Epithelial cell of proximal tubule (primary cell): ENCODE measurements at places on chromosomes 16 and 17. TPM values are rescaled to one million over a fixed set of nuclear protein-coding genes. Genes with fewer than 3 reads are reported as not detected.

GRCh38 chr17:74172700-74173099 lies 30.8 kb upstream of the RPL38 start:
- no peak for DNase-seq

- no peak for DNase-seq
Measured at GRCh38 chr16:22948058-22948602, 134.2 kb downstream of the HS3ST2 start.

- no peak for DNase-seq
Measured at GRCh38 chr17:75945211-75945610, 4.4 kb upstream of the FBF1 start.

DNA sequence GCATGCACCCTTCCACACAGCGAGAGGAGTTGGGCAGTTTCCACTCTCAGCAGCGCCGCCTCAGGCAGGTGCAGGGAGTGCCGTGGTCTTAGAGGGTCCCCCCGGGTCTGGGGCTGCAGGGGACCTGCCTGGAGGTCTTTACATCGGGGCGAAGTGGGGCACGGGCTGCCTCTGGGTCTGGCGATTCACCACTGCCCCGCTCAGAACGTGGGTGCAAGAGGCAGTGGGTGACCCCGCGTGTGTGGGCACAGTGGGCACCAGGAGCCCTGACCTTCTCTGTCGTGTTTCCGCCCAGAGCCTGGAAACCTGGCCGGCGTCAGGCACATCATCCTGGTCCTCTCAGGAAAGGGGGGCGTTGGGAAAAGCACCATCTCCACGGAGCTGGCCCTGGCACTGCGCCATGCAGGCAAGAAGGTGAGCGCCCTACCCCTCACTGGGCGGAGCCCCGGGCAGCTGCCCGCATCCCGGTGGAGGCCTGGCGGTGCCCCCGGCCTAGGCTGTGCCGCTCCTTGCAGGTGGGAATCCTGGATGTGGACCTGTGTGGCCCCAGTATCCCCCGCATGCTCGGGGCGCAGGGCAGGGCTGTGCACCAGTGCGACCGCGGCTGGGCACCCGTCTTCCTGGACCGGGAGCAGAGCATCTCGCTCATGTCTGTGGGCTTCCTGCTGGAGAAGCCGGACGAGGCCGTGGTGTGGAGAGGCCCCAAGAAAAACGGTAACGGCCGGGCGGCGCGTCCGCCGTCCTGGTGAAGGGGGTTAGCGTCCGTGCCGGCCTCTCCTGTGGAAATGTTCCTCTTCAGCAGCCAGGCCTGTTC lies 3.7 kb downstream of the NUBP2 start:
- no peak for DNase-seq

DNA sequence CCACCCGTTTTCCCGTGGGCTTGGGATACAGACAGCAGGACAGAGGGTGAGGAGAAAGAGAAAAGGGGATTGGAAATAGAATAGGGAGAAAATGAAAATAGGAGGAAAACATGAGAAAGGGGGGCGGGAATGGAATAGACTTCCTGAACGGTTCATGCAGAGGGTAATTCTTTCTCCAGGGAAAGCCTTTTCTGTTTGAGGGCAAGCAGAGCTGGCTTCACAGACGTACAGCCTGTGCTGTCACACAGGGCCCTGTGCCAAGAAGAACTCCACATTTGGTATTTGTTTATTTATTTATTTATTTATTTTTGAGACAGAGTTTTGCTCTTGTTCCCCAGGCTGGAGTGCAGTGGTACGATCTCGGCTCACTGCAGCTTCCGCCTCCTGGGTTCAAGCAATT lies 12.0 kb downstream of the MILR1 start:
- no peak for DNase-seq

GRCh38 chr17:72334205-72334604 lies 213.4 kb downstream of the SOX9 start:
- no peak for DNase-seq

DNA sequence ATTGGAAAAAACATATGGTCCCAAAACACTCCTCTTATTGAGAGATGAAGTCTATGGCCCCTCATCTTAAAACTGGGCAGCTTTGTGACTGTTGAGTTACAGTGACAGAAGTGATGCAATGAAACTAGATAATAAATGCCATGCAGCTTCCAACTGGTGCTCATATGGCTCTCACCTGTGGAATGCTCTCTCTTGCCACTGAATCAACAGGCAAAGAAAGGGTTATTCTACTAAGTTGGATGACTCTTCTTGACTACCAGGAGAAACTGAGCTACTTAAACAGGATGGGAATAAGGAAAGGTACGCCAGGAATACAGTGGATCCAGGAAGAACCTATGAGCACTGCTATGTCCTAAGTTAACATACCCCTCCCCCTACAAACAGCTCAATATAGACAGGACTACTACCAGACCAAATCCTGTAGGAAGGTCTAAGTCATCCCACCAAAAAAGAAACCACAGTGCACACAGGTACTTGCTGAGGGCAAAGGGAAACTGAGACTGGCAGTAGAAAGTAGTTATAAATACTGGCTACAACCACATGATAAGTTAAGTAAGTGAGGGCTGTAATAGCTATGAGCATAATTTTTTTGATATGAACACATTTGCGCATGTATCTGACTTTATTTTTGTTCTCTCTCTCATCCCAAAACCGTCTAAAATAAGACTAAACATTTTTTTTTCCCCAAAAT lies 398.5 kb downstream of the ZFHX3 start:
- DNase-seq: no peak

- peak; percentile 18 for DNase-seq
Measured at GRCh38 chr17:44865231-44865660, 17.6 kb downstream of the HIGD1B start.

Gene EFCAB5
- total RNA-seq: 0.29 and 2.5 TPM in 2 replicates

Gene KRTAP9-2
- not detected in 2 replicates for total RNA-seq
